Natural killer cell (primary cell): ENCODE measurements at places on chromosomes 2 and 18.
A peak's percentile ranks its signal among the peaks of the same experiment; 100 is the strongest.

DNA sequence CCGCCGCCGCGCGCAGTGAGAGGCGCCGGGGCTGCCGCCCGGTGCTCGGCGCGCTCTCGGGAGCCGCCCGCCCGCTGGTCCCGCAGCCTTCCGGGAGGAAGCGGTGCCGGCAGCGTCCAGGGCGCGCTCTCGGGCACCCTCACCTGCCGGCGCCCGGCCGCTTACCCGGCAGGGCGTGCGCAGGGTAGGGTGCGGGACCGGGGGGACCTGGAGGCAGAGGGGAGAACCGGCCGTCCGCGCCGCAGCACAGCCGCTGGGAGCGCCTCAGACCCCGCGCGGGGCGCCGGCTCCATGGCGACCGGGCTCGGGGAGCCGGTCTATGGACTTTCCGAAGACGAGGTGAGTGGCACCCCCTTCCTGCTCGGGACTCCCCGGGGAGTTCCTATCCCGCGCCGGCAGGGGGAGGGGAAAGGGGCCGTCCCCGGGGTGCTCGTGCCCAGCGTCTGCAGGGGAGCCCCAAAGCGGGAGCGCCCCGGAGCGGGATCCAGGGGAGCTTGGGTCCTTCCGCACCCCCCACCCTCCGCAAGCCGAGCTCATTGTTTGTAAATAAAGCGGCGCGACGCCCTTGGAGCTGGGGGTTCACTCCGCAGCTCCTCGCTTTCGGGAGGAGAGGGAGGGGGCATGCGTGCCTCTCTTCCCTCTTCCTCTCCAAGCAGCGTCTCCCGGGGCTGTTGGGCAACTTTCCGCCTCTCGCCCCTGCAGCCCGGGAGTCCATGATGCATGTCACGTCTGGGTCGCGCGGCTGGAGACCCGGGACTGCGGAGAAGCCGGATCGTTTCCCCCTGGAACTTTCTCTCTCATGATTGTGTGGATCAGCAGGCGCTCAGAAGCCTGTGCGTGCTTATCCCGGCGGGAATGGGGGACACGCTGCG lies 580 bp downstream of the NEDD4L start:
- H3K4me1 ChIP-seq, result peaks cover 14% of the 10 kb centered on the region
- H3K4me3 ChIP-seq, result peak overlapping the region; percentile 58
- no peak overlapping the region for H3K27ac ChIP-seq
- no peaks in the 10 kb centered on the region for H3K36me3 ChIP-seq

- H3K4me3 ChIP-seq, result no peak overlapping the region
- no peak overlapping the region for H3K27ac ChIP-seq
- H3K36me3 ChIP-seq, result no peaks in the 10 kb centered on the region
- no peaks in the 10 kb centered on the region for H3K4me1 ChIP-seq
Measured at GRCh38 chr2:212730994-212731393, 192.4 kb upstream of the ERBB4 start.

DNA sequence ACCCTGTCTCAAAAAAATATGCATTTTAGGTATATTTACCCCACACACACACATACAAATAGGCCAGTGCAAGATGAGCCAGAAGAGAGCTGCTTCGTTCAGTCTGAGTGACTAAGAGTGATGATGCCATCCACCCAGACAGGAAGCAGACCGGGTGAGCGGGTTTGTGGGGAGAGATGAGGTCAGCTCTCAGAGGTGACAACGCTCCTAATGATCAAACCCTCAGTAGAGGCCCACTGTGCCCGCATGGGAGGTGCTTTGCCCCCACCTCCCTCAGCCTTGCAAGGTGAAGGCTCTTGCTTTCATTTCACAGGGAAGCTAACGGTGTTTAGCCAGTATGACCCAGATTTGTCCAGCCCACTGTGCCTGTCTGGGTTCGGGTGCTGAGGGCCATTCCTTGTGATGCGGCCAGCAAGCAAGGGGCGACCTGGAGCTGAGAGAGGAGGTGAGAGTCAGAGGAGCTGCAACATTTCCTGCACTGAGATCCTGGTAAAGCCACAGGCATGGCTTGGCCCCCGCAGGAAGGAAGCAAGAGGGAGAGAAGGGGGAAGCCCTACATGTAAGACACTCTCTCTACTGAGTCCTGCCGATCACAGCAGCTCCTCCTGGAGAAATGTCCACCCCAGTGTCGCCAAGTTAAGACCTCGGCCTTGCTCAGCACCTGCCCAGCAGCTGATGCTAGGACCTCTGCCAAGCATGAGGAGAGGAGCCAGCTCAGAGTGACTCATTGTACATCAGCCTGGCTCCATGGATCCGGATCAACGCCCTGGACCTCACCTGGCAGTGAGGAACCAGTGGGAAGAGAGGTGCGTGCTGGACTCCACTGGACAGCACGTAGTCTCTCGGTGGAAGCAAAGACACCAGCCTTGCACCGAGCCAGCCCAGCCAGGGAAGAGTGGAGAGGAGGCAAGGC lies 37.0 kb downstream of the NIFK start:
- peak overlapping the region; percentile 88 for H3K27ac ChIP-seq
- no peaks in the 10 kb centered on the region for H3K36me3 ChIP-seq
- peaks cover 29% of the 10 kb centered on the region for H3K4me1 ChIP-seq
- H3K4me3 ChIP-seq, result peak overlapping the region; percentile 25
- peak; percentile 92 for DNase-seq

DNA sequence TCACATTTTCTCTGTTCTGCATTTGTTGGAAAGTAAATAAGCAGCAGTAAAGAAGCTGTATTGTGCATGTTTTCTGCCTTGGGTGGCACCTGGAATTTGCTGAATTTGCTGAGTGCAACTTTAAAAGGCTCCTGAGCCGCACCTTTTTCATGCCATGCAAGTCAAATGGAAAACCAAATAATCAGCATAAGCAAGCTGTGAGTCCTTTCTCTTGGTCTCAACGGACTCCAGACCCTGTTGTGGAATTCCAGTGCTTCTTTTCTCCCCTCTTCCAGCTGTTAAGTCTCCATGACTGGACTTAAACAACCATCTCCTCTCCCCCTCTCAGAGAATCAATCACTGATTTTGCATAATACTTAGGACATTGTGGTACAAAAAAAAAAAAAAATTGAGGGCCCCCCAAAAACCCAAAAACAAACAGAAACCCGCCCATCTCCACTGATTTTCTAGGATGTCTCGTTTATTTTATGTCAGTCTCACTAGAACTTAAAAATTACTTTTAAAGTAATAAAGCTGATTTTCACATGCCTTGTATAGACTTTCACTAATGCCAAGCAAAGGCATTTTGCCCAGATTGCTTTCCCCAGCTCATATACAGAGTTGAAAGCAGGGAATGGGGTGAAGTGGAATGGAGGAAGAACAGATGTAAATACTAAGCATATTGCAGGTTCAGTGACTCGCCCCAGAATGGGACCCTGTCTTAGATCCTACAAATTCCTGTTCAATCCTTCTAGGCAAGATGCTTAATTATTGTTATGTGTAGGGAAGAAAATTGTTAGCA lies 5.1 kb upstream of the CETN1 start:
- no peaks in the 10 kb centered on the region for H3K4me1 ChIP-seq
- H3K36me3 ChIP-seq, result no peaks in the 10 kb centered on the region
- DNase-seq, result no peak
- H3K27me3 ChIP-seq, result no peaks in the 10 kb centered on the region

- no peak for DNase-seq
- H3K27ac ChIP-seq, result no peak overlapping the region
- H3K4me3 ChIP-seq, result no peak overlapping the region
- H3K27me3 ChIP-seq, result no peaks in the 10 kb centered on the region
- H3K4me1 ChIP-seq, result no peaks in the 10 kb centered on the region
Measured at GRCh38 chr2:233831011-233831721, 23.2 kb downstream of the HJURP start.

- H3K4me3 ChIP-seq, result no peak overlapping the region
- H3K4me1 ChIP-seq, result no peaks in the 10 kb centered on the region
- no peaks in the 10 kb centered on the region for H3K27me3 ChIP-seq
- no peak overlapping the region for H3K27ac ChIP-seq
- no peak for DNase-seq
Measured at GRCh38 chr18:74163019-74163660, 14.8 kb downstream of the TIMM21 start.

DNA sequence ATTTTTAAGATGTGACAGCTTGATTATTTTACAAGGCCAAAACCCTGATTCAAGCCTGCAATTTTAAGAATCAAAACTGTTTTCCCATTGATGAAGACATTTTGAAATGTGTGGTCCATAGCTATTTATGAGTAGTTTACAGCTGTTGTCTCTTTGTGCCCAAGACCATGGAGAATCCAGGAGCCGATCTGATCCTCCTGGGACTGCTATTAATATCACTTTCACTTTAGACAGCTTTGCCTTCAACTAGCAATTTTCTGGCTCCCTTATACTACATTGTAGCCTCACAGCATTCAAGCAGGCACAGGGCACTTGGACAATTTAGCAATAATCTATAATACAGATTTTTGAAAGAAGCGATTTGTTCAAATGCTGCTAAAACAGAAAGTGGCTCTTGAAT lies 172.9 kb downstream of the SLC8A1 start:
- H3K27ac ChIP-seq, result no peak overlapping the region
- DNase-seq, result no peak
- H3K36me3 ChIP-seq, result no peaks in the 10 kb centered on the region

DNA sequence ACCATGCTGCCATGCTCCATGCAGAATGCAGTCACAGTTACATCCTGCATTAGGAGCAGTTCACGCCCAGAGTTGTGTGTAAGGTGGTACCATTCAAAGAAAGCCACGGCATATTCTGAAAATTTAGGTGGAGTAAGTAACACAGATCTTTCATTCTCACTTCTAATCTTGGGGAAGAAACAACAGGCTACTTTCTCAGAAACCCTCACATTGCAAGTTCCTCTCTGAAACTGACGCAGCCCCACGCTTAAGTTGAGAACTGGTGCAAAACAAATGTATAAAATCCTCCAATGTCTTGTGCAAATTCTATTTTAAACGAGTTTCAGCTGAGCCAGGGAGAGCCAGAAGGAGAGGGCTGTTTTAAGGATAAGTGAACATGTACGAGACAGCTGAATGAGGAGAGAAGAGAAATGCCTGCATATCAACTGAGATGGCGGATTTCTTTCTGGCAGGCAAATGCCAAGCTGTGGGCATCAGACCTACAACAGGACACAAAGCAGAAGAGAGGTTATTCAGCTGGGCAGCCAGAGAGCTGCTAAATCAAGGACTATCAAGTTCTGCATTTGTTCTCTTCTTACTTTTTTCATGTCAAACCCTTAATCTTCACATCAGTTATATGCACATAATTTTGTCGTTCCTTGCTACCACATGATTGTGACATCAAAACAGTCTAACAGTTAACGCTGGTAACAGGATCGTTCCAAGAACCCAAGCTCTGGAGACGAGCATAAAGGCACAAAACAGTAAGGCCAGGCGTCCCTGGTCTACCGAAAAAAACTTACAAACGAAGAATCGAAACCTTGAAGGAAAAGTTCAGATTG lies 6.4 kb downstream of the ARL4C start:
- peak; percentile 59 for DNase-seq
- H3K4me3 ChIP-seq, result peak overlapping the region; percentile 86
- peaks cover 62% of the 10 kb centered on the region for H3K36me3 ChIP-seq
- H3K27ac ChIP-seq, result peak overlapping the region; percentile 94
